ENCODE measurements at places on chromosomes 2 and 18.

- DNase-seq, result no peak
These were observed 43.7 kb upstream of the NEB start for GRCh38 chr2:151777935-151778334.

DNA sequence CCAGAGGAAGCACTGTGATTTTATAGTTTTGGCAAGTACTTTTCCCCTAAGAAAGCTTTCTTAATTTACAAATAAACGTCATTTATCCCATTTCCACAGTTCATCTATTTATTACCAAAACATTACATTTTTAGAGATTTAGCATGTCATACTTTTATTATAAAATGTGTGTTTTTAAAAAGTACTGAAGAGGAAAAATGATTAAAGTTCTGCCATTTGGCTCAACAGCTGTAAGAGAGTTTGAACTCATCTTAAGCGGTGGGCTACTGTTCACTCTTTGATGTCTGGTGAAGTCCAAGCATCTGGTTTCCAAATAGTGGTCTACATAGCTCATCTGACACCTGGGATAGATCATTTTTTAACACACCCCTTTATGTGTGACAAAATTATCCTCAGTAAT is 51.3 kb upstream of the TANC1 start:
- no peak for DNase-seq

DNA sequence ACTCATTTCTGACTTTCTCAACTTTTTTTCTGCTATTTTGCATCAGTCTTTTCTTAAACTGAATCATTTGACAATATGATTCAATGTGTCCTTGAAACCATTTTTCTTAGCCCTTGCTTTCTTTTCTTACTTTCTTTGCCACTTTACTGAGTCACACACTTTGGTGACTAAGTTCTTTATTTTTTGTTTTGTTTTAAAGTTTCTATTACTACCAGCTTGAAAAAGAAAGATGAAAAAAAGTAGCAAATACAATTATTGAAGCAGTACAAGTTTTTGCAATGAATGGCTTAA is 116.5 kb downstream of the DOCK10 start:
- no peak for DNase-seq

DNA sequence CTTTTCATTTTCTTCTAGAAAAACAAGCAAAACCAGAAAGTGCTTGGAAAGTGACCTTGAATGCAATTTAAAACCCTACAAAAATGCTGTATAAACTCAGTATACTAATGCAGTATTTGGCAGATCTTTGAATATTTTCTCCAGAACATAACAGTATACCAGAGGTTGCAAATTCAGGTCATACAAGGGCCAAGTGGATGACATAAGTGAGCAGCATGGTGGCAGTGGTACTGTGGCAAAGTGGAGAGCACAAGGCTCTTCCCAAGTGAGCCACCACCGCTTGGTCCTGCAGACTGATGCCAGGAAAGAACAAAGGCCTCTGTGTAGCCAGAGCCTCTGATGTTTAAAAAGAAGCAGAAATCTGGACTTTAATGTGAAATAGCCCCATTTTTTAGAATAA is 33.1 kb downstream of the METTL4 start:
- DNase-seq, result no peak

GRCh38 chr2:81647715-81648230 is 1343.2 kb upstream of the LRRTM1 start:
- DNase-seq, result no peak

GRCh38 chr2:205158404-205158803 is 523.9 kb upstream of the NRP2 start:
- DNase-seq, result no peak

- no peak for DNase-seq
These were observed 274.9 kb upstream of the LRRTM4 start for GRCh38 chr2:77797088-77797487.

GRCh38 chr18:58443671-58444070 is 185.2 kb downstream of the ALPK2 start:
- DNase-seq, result no peak
